ENCODE measurements at places on chromosomes 1 and 21.

GRCh38 chr1:107000902-107001301, 55.6 kb upstream of the PRMT6 start:
- DNase-seq: no peak

GRCh38 chr1:206135248-206135647, 18.1 kb upstream of the AVPR1B start:
- DNase-seq: no peak

- peak; percentile 19 for DNase-seq
Measured at GRCh38 chr1:236534151-236534651, 10.4 kb downstream of the LGALS8 start.

- DNase-seq: no peak
Measured at GRCh38 chr1:181112071-181112929, 23.8 kb downstream of the IER5 start.

DNA sequence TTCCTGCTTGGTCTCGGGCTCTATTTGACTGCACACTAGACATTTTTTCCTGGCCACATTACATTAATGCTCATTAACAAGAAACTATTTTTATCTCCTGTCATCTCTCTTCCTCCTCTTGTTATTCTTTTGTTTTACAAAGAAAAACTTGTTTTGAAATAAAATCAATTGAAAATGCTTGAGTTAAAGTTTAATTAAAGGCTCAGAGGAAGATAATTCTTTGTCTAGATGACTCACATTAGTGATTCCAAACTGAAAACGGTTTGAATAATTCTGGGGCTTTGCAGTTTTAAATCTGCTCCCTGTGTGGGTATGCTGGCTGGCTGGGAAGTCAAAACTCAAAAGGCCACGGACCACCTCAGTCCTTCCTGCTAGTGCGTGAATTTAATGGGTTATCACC, 29.6 kb downstream of the RGS5 start:
- DNase-seq: no peak

DNA sequence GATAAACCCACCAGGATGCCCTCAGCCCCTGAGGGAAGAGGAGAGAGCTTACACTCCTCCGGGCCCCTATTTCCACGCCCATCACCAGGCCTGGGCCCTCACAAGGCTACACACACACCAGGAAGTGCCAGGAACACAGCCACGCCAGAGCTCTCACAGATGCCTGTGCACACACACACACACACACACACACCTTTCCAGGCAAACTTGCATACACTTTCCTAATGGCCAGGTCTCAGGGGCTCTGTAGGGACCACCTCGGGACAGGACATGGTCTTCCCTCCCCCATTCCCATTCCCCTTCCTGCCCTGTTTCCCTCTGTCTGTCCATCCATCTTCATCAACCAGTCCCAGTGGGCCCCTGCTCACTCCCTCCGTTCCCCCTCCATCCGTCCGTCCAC, 9.7 kb upstream of the EPHA2 start:
- no peak for DNase-seq

DNA sequence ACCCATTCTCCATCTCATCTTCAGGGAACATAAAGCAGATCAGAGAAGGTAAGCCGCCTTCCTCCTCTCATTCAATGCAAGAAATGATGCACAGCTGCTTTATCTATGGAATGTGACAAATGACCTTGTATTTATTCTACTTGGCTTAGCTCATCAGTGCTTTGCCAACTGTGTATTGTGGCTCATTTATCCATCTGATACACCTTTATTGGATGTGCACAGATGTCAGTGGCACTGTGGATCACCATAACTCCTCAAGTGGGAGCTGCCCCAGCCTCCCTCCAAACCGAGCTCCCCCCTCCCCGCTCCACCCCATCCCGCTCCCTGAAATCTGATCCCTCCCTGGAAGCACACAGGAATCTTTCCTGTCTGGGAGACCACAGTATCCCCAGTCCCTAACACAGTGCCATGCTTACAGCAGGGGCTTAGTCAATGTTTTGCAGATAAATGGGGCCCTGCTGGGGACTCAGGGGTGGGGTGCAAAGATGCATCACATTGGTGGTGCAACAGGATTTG, 156.0 kb upstream of the RAB4A start:
- no peak for DNase-seq

DNA sequence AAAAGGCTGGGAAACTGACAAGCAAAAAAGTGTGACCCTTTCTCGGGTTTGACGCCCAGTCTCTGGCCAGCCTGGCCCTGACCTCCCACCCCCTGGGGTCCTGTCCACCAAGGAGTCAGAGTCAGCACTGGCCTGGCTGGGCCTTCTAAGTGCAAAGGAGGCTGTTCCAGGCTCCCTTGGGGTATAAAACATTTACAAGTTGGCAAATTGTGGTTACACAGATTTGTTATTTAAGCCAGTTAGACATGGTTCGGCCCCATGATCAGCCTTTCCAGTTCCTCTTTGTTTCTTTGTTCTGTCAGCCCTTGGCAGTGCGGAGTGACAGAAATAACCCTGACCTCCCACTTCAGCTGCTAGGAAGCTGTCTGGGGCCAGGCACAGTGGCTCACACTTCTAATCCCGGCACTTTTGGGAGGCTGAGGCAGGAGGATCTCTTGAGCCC, 161.6 kb upstream of the RAB4A start:
- no peak for DNase-seq

Data from stimulated activated CD4-positive, alpha-beta T cell treated with anti-CD3 and anti-CD28 coated beads, TNF-alpha, amount 100 ng/mL, for 24 hours (primary cell).